Stimulated activated CD4-positive, alpha-beta T cell treated with anti-CD3 and anti-CD28 coated beads, Interleukin-4, amount 100 ng/mL, for 4 hours (primary cell): ENCODE measurements at places on chromosomes 13 and 19.

- DNase-seq = no peak
These were observed 28.2 kb downstream of the FGF9 start for GRCh38 chr13:21698817-21699679.

GRCh38 chr19:18969931-18970659, 29.1 kb upstream of the HOMER3 start:
- no peak for DNase-seq

DNA sequence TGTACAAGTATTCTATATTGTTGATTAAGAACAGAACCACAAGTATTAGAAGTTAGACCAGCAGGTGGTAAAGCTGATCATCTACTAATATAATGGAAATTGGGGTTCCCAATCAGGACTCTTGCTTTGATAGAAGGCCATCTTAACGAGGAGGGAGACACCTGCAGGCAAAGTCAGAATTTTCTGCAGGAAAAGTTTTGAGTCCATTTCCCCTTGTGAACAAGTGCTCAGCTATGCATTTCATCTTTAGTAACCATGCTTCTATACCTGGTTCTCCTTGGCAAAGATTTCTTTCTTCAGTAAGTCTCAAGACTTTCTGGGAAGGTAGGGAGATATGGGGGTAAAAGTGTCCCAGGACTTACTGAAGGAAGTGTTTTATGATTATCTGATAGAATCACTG, 36.1 kb upstream of the USPL1 start:
- DNase-seq = no peak

DNA sequence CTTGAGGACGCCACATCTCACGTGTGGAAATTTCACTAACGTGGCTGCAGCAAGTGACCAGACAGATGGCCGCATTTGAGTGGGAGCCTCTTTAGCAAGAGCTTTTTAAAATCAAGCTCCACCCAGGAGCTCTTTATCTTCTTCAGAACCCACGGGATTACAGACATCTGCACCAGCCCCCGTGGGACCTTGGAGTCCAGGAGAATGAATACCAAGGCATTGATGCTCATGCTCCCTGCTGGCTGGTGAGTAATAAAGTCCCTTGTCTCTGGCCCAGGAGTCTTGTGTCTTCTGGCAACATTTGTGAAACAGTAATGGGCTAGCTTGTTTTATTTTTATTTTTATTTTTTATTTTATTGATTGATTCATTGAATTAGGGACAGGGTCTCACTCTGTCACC, 64.4 kb downstream of the TRPM4 start:
- DNase-seq = no peak

DNA sequence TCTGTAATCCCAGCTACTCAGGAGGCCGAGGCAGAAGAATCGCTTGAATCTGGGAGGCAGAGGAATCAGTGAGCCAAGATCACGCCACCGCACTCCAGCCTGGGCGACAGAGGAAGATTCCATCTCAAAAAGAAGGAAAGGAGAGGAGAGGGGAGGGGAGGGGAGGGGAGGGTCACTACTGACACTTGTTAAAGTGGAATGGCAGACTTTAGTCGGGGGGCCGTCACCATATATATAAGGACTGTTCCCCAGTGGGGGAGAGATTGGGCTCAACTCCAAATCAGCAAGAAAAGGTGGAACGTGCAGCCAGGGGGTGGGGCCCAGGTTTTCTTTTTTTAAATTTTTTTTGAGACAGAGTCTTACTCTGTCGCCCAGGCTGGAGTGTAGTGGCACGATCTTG, 26.2 kb downstream of the TPT1 start:
- DNase-seq = no peak

- DNase-seq = no peak
These were observed 292.4 kb downstream of the EFNB2 start for GRCh38 chr13:106243011-106243565.

DNA sequence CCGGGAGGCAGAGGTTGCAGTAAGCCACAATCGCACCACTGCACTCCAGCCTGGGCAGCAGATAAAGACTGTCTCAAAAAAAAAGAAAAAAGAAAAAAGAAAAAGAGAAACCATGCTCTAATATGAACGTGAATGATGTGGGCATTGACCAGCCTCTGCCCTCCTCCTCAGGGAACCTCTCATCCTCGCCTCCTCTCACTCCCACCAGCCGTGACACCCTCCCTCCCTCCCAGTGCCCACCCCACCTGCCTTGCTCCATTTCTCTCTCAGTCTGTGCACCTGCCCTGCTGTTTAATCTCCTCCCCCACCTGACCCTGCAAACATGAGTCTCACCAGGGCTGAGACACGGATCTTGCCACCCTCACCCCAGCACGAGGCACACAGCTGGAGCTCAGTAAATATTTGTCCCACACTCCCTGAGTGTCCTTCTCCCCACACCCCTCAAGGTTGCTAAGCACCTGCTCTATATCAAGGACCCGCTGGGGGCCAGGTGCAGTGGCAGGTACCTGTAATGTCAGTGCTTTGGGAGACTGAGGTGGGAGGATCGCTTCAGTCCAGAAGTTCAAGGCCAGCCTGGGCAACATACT, 7.5 kb upstream of the BCAT2 start:
- no peak for DNase-seq

DNA sequence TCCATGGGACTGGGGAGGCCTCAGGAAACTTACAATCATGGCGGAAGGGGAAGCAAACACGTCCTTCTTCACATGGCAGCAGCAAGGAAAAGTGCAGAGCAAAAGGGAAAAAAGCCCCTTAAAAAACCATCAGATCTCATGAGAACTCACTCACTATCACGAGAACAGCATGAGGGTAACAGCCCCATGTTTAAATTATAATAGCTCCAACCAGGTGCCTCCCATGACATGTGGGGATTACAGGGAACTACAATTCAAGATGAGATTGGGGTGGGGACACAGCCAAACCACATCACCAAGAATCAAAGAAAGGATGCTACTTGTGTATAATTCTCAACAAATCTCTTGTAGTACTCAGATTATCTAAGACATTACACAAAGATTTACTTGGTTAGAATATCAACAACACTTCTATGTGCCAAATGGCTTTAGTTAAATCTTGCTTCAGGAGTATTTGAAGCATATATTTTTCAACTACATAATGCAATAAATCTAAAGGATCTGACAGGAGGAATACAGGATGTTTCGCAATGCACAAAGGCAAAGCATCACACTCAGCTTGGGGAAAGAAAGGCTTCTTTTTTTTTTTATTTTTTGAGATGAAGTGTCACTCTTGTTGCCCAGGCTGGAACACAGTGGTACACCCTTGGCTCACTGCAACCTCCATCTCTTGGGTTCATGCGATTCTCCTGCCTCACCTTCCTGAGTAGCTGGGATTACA, 180.0 kb downstream of the LHFPL6 start:
- no peak for DNase-seq

- no peak for DNase-seq
These were observed 192.2 kb downstream of the PCDH17 start for GRCh38 chr13:57823704-57824103.

- DNase-seq = no peak
These were observed 9.1 kb downstream of the FEM1A start for GRCh38 chr19:4800591-4801081.

GRCh38 chr13:27104606-27105005, 67.0 kb downstream of the USP12 start:
- no peak for DNase-seq

GRCh38 chr19:52778811-52779210, 7.8 kb downstream of the ZNF600 start:
- DNase-seq = peak; percentile 37

DNA sequence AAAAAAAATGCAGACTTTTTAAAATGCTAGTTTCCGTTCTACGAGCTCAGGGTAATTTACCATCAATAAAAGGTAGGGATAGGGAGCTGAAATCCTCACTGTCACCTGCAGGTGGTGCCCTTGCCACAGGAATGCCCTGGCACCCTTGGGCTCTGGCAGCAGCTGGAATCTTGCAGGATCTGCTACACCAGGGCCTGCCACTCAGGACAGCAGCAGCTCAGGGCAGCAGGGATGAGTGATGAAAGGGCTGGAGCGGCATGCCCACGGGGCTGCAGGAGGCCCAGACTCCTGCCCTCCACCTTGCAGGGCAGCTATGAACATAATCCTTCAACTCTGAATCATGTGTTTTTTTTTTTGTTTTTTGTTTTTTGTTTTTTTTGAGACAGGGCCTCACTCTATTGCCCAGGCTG, 54.0 kb downstream of the GNG7 start:
- DNase-seq = peak; percentile 70

GRCh38 chr13:108525827-108526226, 103.6 kb upstream of the MYO16 start:
- no peak for DNase-seq

- DNase-seq = no peak
These were observed 92.6 kb upstream of the TMTC4 start for GRCh38 chr13:100767192-100767591.

GRCh38 chr13:48380581-48380980, 32.3 kb downstream of the LPAR6 start:
- no peak for DNase-seq

GRCh38 chr19:18464646-18465045, 26.7 kb upstream of the ISYNA1 start:
- no peak for DNase-seq

- DNase-seq = no peak
These were observed 1.9 kb downstream of the PTPRS start for GRCh38 chr19:5338656-5339197.

- DNase-seq = no peak
These were observed 135.5 kb upstream of the EDNRB start for GRCh38 chr13:78054157-78054556.

- DNase-seq = no peak
These were observed 16.9 kb downstream of the COG3 start for GRCh38 chr13:45481688-45482087.

DNA sequence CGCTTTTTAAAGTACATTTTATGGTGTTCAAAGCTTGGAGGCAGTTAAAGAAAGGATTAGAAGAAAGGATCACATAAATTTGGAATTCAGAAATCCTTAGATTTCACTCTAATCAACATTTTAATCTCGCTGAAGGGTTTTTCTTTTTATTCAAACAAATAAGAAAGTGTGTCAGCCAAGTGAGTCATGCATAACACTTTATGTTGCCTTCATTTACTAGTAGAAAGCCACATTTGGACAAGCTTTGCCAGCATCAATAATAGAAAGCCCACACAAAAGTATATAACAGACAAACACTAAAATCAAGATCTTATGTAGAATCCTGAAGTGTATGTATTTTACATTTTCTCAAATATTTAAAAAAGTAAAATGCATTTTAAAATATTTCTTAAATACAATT, 154.9 kb upstream of the TRPC4 start:
- DNase-seq = no peak

- DNase-seq = no peak
These were observed 90.4 kb downstream of the TBC1D4 start for GRCh38 chr13:75391432-75392100.

GRCh38 chr19:30492586-30493270, 120.5 kb downstream of the ZNF536 start:
- no peak for DNase-seq

DNA sequence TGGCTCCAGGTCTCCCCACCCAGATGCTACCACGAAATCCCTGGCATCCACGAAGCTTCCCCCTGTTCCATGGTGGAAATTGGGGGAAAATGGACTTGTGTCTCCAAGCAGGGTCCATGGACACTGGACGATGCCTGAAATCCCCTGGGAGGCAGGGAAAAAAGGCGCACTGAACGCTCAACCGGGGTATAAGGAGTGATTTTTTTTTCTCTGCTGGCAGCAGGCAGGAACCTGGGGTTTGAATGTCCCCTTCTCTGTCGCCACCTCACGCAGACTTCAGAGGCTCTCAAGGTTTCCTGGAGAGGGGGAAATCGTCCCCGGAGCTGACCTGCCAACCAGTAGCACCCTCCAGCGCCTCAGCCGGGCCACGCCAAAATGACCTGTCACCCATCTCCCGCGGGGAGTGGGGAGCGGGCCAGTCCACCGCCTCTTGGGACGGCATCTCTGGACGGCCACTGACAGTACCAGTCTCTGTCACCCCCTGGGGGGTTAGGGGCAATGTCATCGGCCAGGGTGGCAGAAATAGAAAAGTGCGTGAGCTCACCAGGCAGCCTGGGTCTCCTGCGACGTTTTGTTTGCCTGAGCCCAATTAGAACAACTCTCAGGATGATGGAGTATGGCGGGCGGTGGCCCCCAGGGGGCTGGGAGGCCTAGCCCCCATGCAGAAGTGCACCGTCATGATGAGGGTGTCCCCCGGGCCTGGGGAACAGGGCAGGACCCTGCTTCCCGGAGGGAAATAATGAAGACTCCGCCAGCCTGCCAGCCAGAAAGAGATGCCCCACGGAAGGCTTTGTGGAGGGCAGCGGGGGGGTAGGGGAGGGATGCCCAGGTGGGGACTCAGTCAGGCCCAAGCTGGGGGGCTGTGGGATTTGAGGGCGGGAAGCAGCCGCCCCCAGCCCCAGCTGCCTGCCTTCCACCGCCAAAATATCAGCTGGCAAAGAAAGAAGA, 2.6 kb downstream of the PTPRS start:
- no peak for DNase-seq

GRCh38 chr13:29594710-29595379, 643 bp downstream of the SLC7A1 start:
- peak; percentile 65 for DNase-seq

DNA sequence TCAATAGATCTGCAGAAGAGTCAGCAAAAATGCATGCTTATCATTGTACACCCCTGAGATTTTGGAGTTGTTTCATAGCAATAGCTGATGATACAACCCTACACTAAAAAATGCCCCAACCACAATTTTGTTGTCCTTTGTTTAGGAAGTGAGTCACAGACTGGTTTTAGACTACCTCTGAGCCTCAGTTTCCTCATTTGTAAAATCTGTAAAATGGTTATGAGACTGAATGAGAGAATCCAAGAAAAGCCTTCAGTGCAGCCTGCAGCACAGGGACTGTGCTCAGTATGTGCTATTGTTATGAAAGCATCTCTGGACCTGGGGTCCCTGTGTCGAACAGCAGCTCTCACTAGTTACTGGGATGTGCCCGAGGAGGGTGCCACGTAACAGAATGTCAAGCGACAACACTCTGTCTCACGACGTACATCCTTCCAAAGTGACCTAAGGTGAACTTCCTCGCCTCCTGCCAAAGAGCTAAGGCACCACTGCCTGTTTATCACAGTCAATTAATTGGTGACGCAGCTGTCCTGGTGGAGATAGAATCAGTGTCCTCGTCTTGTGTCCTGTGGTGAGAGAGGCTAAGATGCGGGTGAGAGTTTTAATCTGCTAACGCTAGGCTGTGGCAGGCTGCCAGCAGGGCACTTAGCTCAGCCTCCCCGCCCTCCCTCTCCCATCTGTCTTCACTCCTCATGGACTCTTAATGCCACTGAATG, 18.1 kb downstream of the DHRS12 start:
- DNase-seq = no peak

GRCh38 chr13:110340812-110341444, 33.8 kb downstream of the COL4A2 start:
- peak; percentile 78 for DNase-seq

- no peak for DNase-seq
These were observed 25.5 kb downstream of the UPF1 start for GRCh38 chr19:18857223-18857622.

DNA sequence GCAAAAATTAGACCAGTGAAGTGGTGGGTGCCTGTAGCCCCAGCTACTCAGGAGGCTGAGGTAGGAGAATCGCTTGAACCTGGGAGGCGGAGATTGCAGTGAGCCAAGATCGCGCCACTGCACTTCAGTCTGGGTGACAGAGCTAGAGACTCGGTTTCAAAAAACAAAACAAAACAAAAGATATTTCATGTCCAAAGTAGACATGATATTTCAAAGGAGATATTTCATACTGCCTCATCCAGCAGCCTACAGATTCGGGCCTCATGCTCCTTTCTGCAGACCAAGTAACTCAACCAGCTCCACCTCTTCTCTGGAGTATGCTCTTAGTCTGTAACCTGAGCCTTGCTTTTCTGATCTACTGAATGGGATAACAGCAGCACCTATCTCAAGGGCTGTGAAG, 15.0 kb downstream of the ZC3H4 start:
- no peak for DNase-seq

- no peak for DNase-seq
These were observed 107.5 kb downstream of the MYCBP2 start for GRCh38 chr13:77219401-77219800.
